ENCODE measurements at places on chromosomes 7 and 10. TPM values are rescaled to one million over a fixed set of nuclear protein-coding genes. Genes with fewer than 3 reads are reported as not detected.

GRCh38 chr7:95421000-95421846 lies 13.6 kb downstream of the PON2 start:
- no peak for DNase-seq

- no peak for DNase-seq
Measured at GRCh38 chr10:2067015-2067414, 329.7 kb upstream of the ADARB2 start.

DNA sequence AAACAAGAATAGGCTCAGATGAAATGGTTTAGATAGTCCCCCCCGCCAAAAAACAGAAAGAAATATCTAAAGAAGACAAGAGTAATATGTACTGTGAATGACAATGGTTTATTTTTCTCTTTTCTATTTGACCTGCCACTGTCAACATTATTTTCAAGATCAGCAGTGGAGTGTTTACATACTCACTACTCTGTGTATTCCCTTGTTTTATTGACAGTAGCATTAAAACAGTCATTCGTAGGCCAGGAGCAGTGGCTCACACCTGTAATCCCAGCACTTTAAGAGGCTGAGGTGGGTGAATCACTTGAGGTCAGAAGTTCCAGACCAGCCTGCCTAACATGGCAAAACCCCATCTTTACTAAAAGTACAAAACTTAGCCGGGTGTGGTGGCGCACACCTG lies 245.3 kb upstream of the SLC26A5 start:
- no peak for DNase-seq

- DNase-seq, result no peak
Measured at GRCh38 chr7:155791836-155792235, 20.4 kb downstream of the SHH start.

GRCh38 chr7:4849390-4849789 lies 12.4 kb downstream of the PAPOLB start:
- DNase-seq, result no peak

The FAM25G gene
- not detected for polyA plus RNA-seq
